Nephron progenitor cell (in vitro differentiated cells): ENCODE measurements at places on chromosomes 6 and 20.

DNA sequence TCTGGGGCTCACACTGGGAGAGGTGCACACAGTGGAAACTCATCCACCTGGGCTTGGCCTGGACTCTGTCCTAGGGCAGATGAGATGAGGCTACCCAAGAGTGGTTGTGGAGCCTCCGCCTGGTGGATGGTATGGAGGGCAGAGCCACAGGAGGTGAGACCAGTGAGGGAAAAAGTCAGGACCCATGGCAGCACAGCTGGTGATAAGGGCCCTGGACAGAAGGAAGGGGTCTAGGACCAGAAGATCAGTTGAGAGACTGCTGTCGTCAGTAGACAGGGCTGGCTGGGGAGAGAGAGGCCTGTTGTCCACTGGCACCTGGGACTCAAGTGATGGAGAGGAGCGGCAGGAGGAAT is 29.8 kb downstream of the PLCG1 start:
- H3K27me3 ChIP-seq = peaks cover 2% of the 10 kb centered on the region
- H3K4me1 ChIP-seq = no peaks in the 10 kb centered on the region
- no peak overlapping the region for H3K27ac ChIP-seq
- no peak overlapping the region for H3K4me3 ChIP-seq
- DNase-seq = no peak
- H3K36me3 ChIP-seq = peaks cover 73% of the 10 kb centered on the region

GRCh38 chr6:73064266-73064665 is 161.0 kb downstream of the KHDC1L start:
- no peak overlapping the region for H3K4me3 ChIP-seq
- H3K4me1 ChIP-seq = peaks cover 17% of the 10 kb centered on the region

GRCh38 chr6:15518057-15518456 is 144.8 kb downstream of the DTNBP1 start:
- DNase-seq = no peak
- no peak overlapping the region for H3K27ac ChIP-seq
- peaks cover 23% of the 10 kb centered on the region for H3K4me1 ChIP-seq
- H3K36me3 ChIP-seq = peaks cover 93% of the 10 kb centered on the region

- H3K27me3 ChIP-seq = peaks cover 19% of the 10 kb centered on the region
- peaks cover 8% of the 10 kb centered on the region for H3K4me1 ChIP-seq
- no peak overlapping the region for H3K27ac ChIP-seq
These were observed 31.6 kb downstream of the VEGFA start for GRCh38 chr6:43801495-43802181.

DNA sequence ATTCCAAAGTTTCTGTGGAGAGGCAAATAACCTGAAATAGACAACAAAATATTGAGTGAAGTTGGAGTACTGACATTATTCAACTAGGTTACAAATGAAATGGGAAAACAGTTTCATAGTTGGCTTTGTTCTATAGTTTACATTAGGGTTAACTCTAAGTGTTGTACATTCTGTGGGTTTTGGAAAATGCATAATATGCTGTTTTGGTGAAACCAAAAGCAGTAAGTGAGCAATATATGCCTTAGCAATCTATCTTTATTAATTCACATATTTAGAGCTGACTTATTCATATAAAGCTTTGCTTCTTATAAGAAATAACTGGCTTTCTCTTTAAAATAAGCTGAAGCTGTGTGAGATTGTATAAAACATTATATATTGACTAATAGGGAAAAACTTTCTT is 157.5 kb upstream of the AHI1 start:
- no peak overlapping the region for H3K4me3 ChIP-seq
- no peaks in the 10 kb centered on the region for H3K36me3 ChIP-seq
- no peak overlapping the region for H3K27ac ChIP-seq

- no peak overlapping the region for H3K27ac ChIP-seq
- peaks cover 5% of the 10 kb centered on the region for H3K36me3 ChIP-seq
- peaks cover 3% of the 10 kb centered on the region for H3K27me3 ChIP-seq
- H3K4me1 ChIP-seq = peaks cover 38% of the 10 kb centered on the region
These were observed 50.5 kb downstream of the BMP7 start for GRCh38 chr20:57215826-57216471.

DNA sequence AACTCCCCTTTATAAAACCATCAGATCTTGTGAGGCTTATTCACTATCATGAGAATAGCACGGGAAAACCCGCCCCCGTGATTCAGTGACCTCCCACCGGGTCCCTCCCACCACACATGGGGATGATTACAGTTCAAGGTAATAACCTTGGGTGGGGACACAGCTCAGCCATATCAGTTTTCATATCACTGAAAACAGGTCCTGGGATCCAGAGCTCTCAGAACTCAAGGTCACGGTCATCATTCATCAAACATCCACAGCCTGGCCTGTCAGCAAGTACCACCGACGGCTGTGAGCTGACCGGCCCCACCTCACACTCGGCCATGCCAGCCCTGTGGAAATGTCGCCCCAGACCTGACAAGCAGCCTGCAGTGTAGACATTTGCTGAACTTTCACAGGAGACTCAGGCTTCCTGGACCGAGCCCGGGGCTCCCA is 14.1 kb upstream of the FRMD1 start:
- peaks cover 6% of the 10 kb centered on the region for H3K27me3 ChIP-seq
- peaks cover 52% of the 10 kb centered on the region for H3K4me1 ChIP-seq
- DNase-seq = no peak

DNA sequence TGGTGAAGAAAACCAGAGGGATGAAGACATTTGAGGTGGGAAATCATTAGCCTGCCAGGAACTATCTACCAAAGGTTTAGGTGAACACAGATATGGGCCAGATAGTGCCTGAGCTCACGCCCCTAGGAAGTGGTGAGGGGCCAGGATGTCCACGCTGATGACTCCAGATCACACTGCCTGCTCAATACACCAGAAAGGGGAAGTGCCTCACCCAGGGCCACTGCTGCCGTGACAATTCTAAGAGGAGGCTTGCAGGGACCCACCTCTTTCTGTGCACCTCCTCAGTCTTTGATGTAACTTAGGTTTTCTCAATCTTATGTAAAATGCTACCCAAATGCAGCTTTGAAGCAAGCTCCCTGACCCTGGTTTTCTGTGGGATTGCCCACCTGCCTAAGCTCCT is 5.4 kb upstream of the RAB44 start:
- DNase-seq = no peak
- no peak overlapping the region for H3K4me3 ChIP-seq
- H3K27ac ChIP-seq = no peak overlapping the region
- H3K27me3 ChIP-seq = peaks cover 7% of the 10 kb centered on the region
- H3K4me1 ChIP-seq = peaks cover 21% of the 10 kb centered on the region
- peaks cover 4% of the 10 kb centered on the region for H3K36me3 ChIP-seq

DNA sequence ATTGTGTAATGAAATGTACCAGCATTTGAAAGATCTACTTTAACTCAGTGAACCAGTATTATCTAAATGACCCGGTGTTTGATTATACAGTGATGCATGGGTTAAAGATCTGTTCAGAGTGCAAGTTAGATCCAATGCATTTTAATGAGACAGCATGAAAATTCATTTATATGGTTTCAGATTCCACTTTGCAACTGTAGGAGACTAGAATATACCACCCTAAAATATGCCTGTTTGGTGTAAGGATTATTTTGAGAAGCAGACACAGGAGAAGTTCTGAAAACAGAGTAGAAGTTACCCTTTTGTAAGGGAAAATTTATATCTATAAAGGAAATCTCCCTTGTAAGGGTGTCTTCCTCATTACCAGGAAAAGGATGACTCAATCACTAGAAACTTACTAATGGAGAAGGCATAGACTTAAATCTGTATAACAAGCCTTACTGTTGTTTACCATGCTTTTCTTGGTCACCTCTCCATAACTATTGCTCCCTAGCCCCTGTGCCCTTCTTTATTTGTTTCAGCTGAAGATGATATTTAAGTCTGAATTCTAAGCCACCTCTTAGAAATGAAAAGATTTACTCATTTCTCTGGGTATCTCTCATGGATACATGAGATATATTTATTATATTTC is 105.4 kb downstream of the NCOA3 start:
- H3K27ac ChIP-seq = peak overlapping the region; percentile 13
- H3K4me1 ChIP-seq = peaks cover 19% of the 10 kb centered on the region
- peaks cover 32% of the 10 kb centered on the region for H3K36me3 ChIP-seq

- H3K36me3 ChIP-seq = peaks cover 5% of the 10 kb centered on the region
- H3K4me1 ChIP-seq = peaks cover 54% of the 10 kb centered on the region
- peak overlapping the region; percentile 44 for H3K27ac ChIP-seq
- H3K4me3 ChIP-seq = no peak overlapping the region
- no peaks in the 10 kb centered on the region for H3K27me3 ChIP-seq
These were observed 1066.8 kb upstream of the CITED2 start for GRCh38 chr6:140441256-140441655.

DNA sequence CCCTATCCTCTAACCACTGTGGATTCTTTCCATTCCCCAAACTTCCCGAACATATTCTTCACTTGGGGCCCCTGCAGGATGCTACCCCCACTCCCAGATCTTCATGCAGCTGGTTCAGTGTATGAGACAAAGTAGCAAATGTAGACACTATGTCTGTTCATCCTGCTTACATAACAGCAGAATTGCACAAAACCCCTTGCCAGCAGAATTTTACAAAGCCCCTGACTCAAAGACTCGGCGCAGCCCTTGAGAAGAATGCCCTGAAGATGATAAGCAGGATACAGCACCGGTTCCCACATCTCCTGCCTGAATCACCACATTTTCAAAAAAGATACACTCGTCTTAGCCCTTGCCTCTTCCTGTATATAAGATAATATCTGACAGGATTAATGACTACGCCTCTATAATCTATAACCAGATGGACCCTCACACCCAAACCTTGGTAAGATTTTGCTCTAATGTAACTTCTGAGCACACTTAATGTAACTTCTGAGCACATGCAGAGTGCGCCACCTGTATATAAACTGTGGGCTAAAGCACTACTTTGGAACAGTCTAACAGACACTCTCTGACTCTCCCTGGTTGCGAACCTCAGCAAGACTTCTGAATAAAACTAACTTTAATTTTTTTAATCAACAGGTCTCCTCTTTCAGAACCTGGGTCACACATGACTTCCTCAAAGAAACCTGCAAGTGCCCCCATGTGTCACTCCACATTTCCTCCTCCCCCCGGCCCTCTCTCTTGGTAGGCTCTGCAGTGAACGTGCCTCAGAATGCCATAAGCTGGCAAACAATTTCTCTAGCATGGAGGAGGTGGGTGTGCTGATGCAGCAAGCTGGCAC is 28.7 kb downstream of the RALGAPA2 start:
- DNase-seq = no peak
- H3K4me3 ChIP-seq = no peak overlapping the region
- H3K27ac ChIP-seq = no peak overlapping the region
- H3K36me3 ChIP-seq = peaks cover 14% of the 10 kb centered on the region
- H3K27me3 ChIP-seq = peaks cover 6% of the 10 kb centered on the region

GRCh38 chr6:23403460-23403859 is 722.6 kb upstream of the NRSN1 start:
- no peaks in the 10 kb centered on the region for H3K27me3 ChIP-seq
- H3K4me3 ChIP-seq = no peak overlapping the region
- peaks cover 6% of the 10 kb centered on the region for H3K4me1 ChIP-seq
- no peak overlapping the region for H3K27ac ChIP-seq
- DNase-seq = no peak
- H3K36me3 ChIP-seq = no peaks in the 10 kb centered on the region

GRCh38 chr6:166317261-166318212 is 9.3 kb upstream of the PRR18 start:
- DNase-seq = no peak
- peak overlapping the region; percentile 24 for H3K27ac ChIP-seq
- H3K27me3 ChIP-seq = peaks cover 6% of the 10 kb centered on the region
- H3K4me3 ChIP-seq = no peak overlapping the region
- peaks cover 18% of the 10 kb centered on the region for H3K4me1 ChIP-seq

GRCh38 chr6:107803957-107804356 is 20.2 kb downstream of the SCML4 start:
- no peak overlapping the region for H3K27ac ChIP-seq
- peaks cover 7% of the 10 kb centered on the region for H3K36me3 ChIP-seq
- no peak overlapping the region for H3K4me3 ChIP-seq
- DNase-seq = no peak
- peaks cover 43% of the 10 kb centered on the region for H3K4me1 ChIP-seq
- H3K27me3 ChIP-seq = peaks cover 3% of the 10 kb centered on the region

- peaks cover 22% of the 10 kb centered on the region for H3K36me3 ChIP-seq
- no peak for DNase-seq
- peaks cover 5% of the 10 kb centered on the region for H3K27me3 ChIP-seq
These were observed 64.4 kb downstream of the PREX1 start for GRCh38 chr20:48763216-48763914.

GRCh38 chr6:131083687-131084086 is 20.6 kb upstream of the EPB41L2 start:
- peaks cover 11% of the 10 kb centered on the region for H3K36me3 ChIP-seq
- H3K4me1 ChIP-seq = no peaks in the 10 kb centered on the region
- H3K27ac ChIP-seq = no peak overlapping the region
- no peaks in the 10 kb centered on the region for H3K27me3 ChIP-seq

GRCh38 chr20:22402550-22402949 is 181.8 kb downstream of the FOXA2 start:
- peaks cover 34% of the 10 kb centered on the region for H3K4me1 ChIP-seq
- no peak for DNase-seq
- H3K27ac ChIP-seq = no peak overlapping the region
- H3K27me3 ChIP-seq = peaks cover 3% of the 10 kb centered on the region
- peak overlapping the region; percentile 76 for H3K4me3 ChIP-seq

DNA sequence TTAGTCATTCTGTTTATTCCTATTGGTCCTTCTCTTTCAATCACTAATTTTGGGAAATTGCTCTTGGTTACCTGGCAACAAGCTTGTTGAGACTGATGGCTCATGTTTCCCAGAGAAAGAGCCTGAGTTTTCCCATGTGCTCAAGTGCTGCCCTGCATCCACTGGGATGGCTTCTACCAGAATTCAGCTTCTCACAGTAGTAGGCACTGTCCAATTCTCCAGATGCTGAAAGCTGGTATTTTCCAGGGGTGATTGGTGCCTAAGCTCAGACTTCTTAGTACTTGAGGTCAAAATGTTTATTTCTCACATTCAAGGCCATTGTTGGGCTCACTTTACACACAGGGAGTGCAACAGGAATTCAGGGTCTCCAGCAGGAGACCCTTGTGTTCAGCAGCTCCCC is 29.1 kb upstream of the SLC2A12 start:
- no peak for DNase-seq
- H3K27ac ChIP-seq = peak overlapping the region; percentile 57
- peak overlapping the region; percentile 21 for H3K4me3 ChIP-seq
- no peaks in the 10 kb centered on the region for H3K36me3 ChIP-seq
- peaks cover 17% of the 10 kb centered on the region for H3K4me1 ChIP-seq

DNA sequence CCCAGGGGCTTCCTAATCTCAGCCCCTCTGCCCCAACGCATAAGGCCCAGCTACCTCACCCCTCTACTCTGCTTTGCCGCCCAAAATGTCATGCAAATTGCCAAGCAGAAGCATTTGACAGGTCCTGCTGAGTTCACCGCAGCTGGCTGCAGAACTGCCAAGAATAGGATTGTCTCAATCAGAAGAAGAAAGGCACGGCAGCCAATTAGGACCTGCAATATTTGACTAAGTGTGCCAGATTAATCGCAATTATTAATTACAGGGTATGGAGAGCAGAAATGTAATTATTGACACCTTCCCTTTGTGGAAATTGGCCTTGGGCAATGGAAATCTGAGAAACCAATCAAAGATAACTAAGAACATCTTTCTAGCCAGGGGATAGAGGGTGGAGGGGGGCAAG is 318.6 kb downstream of the LRFN2 start:
- no peaks in the 10 kb centered on the region for H3K4me1 ChIP-seq
- H3K36me3 ChIP-seq = no peaks in the 10 kb centered on the region
- H3K4me3 ChIP-seq = no peak overlapping the region
- no peak for DNase-seq
- H3K27me3 ChIP-seq = no peaks in the 10 kb centered on the region
- H3K27ac ChIP-seq = no peak overlapping the region

GRCh38 chr6:143743301-143744166 is 65.8 kb downstream of the PHACTR2 start:
- no peak for DNase-seq
- peak overlapping the region; percentile 85 for H3K27ac ChIP-seq

GRCh38 chr20:24235296-24236175 is 233.9 kb upstream of the SYNDIG1 start:
- H3K36me3 ChIP-seq = no peaks in the 10 kb centered on the region
- H3K27ac ChIP-seq = no peak overlapping the region
- peaks cover 4% of the 10 kb centered on the region for H3K27me3 ChIP-seq
- no peak for DNase-seq
- peaks cover 7% of the 10 kb centered on the region for H3K4me1 ChIP-seq
